ENCODE measurements at places on chromosomes 4 and X. TPM values are rescaled to one million over a fixed set of nuclear protein-coding genes. Genes with fewer than 3 reads are reported as not detected.

DMP1 gene
- not detected for total RNA-seq

BEND4 gene
- 0.21 TPM for total RNA-seq

MTMR8 gene
- 3.5 TPM for total RNA-seq

FAM47A gene
- not detected for total RNA-seq

DNA sequence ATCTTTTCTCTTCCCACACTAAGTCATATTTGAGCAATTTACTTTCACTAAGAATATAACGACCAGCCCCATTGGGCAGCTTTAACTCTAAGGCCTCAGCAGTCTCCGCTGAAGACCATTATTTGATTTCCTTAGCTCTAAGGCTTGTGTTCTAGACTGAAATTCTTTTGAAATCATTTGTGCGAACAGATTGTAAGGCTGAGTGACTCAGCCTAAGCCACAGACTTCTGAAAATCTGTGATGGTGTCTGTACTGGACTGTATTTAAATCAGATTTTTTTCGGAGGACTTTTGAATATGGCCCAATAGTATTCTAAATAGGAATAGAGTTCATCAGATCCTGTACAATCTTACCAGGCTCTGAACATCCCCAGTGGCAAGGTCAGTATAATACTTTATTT, 150.3 kb upstream of the TECRL start:
- no peak for DNase-seq

- no peak for DNase-seq
Observed at GRCh38 chrX:22922961-22923360, 76.8 kb upstream of the DDX53 start.

DNA sequence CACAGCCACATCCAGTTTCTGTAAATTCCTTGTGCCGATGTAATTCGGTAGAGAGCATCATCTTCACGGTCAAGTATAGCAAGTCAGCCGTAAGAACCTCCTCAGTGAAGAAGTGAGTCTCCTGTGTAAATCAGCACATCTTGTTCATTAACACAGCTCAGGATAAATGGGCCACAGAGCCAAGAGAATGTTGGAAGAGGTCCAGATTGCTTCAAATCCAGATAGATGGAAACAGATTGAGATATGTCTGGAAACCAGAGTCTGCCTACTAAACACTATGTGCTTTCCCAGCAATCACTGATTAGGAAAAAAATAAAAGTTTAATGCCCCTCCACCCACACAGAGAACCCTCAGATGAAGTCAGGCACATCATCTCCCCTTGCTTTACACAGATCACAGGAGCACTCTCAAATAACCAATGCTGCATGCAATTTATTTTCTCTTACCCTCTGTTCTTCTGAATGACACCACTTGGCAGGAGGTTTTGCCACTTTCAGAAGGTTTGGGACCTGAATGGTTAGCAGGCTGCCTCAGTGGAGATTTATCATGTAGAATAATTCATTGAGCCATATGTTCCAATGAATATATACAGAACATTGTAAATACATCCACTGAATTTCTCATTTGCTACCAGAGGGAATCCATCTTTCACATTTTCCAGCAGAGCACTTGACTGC, 357.7 kb downstream of the C4orf33 start:
- DNase-seq: peak; percentile 49

GRCh38 chr4:176635372-176636261, 157.1 kb downstream of the VEGFC start:
- no peak for DNase-seq

DNA sequence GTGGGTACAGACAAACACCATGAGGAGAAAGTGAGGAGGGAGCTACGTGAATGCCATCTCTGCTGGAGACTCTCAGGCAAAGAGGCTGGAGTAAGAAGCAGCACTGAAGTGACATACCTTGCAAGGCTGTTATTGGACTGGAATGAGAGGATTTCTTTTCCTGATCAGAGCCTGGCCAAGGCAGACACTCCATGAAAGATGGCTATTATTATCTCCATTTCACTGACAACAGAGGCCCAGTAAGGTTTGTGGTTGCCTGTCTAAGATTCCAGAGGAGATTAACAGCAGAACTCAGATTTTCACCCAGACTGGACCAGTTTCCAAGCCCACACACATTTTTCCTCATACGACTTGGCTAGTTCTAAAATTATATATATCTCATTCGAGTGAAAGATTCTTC, 162.0 kb upstream of the EOLA2 start:
- DNase-seq: no peak

DNA sequence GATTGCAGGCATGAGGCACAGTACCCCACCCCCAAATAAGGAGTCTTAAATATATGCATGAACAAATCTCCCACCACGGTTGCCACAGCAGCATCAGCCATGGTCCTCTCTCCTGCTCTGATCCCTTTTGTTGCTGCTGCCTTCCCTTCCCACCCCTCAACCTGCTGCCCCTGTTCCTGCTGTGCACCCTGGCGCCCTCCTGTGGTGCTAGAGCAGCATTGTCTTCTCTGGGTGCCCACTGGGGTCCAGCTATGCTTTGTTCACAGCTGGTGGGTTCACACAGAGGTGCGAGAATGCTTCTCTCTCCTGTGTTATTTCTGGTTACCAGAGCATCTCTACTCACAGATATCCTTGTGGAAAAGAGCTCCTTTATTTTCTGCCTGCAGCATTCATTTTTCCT, 116.2 kb downstream of the GATB start:
- no peak for DNase-seq

Data from tongue (tissue), 3 donors.